ENCODE measurements at places on chromosomes 4 and X.
A peak's percentile ranks its signal among the peaks of the same experiment; 100 is the strongest.

- no peak for DNase-seq
Measured at GRCh38 chr4:104446431-104447278, 48.0 kb downstream of the CXXC4 start.

DNA sequence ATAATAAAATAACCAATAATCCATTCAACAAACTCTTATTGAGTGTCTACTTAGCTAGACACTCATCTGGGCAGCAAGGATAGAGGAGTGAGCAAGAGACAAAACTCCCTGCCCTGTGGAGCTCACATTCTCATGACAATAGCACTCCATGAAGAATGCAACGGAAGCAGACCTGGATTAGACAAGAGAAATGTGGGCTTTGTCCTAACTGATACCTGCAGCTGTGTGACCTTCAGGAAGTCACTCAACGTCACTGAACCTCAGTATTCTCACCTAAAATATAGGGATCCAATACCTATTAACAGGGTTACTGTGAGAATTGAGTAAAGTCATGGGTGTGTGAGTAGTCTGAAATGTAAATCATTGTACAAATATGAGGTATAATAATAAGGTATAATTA lies 61.2 kb downstream of the NDNF start:
- no peak for DNase-seq

- DNase-seq = no peak
Measured at GRCh38 chr4:21697583-21697982, 251.0 kb downstream of the KCNIP4 start.

DNA sequence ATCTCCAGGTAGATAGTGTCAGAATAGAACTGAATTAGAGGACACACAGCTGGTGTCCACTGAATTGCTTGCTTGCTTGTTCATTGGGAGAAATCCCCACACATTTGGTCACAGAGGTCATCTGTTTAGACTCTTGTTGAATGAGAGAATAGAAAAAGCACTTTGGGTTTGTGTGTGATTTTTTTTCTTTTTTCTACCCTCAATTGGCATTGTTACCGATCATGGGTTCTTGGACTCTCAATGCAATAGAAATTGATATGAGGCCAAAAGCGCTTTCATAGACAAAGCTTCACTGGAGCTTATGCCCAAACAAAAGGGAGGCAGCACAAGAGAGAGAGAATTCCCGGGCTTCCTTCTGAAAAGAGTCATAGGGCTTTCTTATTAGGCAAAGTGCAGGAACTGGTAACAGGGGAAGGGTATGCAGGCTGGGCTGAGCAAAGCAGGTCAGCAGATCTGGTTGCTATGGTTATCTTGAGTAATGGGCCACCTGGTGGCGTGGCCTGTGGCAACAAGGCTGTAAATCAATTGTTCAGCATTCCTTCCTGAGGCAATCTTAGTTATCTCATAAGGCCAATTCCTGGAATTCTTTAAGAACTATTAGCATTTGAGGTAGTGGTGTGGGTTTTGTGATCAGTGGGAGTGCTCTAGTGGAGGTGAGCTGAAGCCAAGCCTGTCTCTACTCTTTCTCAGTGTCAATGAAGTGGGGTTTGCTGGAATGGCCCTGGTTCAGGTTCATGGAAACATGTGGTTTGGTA lies 5.3 kb upstream of the GPR82 start:
- no peak for DNase-seq

DNA sequence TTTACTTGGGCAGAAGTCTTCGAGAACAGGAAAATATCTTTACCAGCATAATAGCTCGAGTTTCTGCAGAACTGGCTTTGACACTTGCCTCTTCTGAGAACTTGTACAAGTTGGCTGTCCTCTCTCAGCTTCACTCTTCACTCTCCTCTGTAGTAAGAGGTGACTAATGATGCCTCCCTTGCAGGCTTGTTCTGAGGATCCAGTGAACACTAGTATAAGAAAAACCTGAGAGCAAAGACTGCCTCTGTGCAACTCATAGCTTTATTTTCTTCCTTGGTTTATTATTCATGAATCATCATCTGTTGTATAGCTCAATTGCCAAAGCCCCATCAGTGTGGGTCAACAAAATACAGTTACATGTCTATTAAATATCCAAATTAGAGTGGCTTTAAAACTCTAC lies 266.7 kb upstream of the CLNK start:
- DNase-seq = no peak

DNA sequence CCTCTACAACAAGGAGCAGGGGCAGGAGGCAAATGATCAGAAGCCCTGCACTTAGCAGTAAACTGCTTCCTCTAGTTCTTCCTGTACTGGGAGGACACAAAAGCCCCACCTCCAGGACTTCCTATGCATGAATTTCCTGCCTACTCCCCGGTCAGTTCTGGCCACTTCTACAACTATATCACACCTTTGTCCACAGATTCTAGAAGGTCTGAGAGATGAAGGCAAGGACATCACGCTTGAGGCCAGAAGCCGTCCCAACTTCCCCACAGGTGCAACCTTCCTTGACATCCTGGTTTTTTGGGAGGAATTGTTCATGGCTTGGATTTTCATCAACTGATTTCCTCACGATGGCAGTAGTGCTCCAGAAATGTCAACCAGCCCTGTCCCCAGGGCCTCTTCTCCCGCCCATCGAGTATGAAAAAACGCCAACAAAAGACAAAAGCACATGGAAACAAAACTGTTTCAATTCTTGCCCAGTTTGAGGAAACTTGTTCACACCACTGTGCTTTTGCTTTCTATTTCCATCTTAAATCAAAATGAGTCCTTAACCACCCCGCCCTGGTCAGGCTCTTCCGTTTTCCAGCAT lies 206.5 kb upstream of the STK26 start:
- no peak for DNase-seq

DNA sequence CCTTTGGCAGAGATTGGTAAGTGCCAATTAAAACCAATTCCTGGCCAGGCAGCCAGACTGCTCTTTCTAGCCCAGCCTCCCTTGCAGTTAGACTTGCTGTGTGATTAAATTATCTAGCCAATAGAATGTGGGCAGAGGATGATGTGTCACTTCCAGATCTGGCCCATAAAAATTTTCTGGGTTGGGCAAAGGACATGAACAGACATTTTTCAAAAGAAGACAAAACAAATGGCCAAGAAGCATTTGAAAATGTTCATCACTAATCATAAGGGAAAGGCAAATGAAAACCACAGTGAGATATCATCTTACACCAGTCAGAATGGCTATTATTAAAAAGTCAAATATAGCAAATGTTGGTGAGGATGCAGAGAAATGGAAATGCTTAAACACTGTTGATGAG lies 71.4 kb upstream of the STIM2 start:
- DNase-seq = no peak

- DNase-seq = no peak
Measured at GRCh38 chrX:40871385-40872082, 136.2 kb upstream of the MED14 start.

GRCh38 chr4:122666527-122667245 lies 45.8 kb upstream of the IL21 start:
- no peak for DNase-seq

- no peak for DNase-seq
Measured at GRCh38 chr4:170051402-170051801, 25.2 kb upstream of the MFAP3L start.

DNA sequence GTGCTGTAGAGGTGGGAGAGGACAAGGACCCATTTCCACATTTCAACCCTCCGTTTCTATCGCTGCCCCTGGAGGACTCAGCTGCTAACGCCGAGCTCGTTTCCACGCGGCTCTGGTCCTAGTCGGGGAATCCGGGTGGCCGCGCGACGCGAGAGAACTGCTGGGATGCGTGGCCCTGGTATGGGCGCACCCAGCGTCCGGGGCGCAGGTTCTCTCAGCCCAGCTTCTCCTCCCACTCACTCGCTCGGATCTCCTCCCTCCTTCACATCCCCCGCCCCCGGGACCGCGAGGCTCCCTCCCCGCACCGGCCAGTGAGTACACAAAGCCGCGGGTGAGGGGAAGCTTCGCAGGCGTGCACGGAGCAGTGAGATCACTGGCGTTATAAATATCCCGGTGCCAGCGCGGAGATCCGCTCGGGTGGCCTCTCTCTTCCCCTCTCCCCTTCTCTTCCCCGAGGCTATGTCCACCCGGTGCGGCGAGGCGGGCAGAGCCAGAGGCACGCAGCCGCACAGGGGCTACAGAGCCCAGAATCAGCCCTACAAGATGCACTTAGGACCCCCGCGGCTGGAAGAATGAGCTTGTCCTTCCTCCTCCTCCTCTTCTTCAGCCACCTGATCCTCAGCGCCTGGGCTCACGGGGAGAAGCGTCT lies at the start of gene FGF5:
Gene FGF5 (plus strand): TSS at position 412 of the 649 bp plus-strand sequence. CDS start 161 bp downstream, at position 573.
- peak; percentile 12 for DNase-seq

GRCh38 chrX:79462458-79462857 lies 95.3 kb upstream of the ITM2A start:
- no peak for DNase-seq

GRCh38 chr4:120919358-120919757 lies 3.2 kb downstream of the PRDM5 start:
- DNase-seq = no peak

DNA sequence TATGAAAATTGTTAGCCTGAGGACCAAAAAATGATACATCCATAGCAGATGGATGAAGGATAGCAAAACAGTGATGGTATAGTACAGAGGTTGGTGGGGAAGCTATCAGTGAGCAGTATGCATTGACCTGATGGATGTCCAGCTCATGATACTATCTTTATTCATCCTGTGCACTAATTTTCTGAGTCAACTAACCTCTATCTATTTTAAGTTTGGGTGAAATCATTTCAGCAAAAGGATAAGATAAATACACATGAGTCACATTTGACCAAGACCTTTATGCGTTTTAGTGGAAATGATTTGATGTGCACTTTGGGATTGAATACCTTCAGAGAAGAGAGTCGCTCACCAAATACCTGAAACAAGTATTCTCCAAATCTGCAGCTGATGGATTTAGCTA lies 351.0 kb upstream of the NR3C2 start:
- no peak for DNase-seq

DNA sequence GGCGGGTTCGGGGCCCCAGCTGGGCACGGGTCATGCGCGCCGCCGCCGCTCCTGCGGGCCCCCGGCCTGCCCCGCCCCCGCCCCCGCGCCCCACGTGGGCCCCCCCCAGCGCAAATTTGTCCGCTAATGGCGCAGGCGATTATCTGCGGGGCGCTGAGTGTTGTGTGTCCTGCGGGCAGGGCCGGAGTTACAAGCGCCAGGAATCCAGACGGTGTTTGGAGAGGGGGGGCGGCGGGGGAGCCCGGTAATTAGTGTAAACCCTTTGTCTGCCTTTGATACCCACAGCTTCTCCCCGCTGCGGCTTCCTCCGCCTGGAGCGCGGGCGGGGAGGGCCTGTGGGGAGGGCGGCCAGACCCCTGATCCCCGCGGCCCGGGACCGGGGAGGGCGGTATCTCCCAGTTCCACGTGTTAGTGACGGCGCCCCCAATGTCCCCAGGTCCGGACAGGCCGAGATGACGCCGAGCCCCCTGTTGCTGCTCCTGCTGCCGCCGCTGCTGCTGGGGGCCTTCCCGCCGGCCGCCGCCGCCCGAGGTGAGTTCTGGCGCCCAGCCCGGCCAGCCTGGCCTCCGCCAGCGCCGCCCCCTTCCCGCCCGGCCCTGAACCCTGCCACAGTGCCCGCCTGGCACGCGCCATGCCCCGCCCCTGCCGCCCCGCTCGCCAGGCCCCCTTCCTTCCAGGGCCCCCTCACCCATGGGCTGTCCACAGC lies 761 bp downstream of the FGFRL1 start:
- no peak for DNase-seq
